Stimulated activated CD8-positive, alpha-beta memory T cell treated with anti-CD3 and anti-CD28 coated beads, Interleukin-12 subunit alpha, Interleukin-12 subunit beta, amount 100 ng/mL, for 4 hours (primary cell): ENCODE measurements at places on chromosomes 6 and 20.

DNA sequence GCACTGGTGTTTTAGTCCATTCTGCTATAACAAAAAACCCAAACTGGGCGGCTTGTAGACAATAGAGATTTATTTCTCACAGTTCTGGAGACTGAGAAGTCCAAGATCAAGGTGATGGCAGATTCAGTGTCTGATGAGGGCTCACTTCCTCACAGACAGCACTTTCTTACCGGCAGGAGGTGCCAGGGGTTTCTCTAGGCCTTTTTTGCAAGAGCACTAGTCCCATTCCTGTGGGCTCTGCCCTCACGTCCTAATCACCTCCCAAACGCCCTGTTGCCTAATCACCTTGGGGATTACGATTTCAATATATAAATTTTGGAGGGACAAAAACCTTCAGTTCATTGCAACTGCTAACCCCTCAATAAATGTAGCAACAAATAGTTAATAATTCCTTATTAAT lies 140.0 kb upstream of the SGK1 start:
- no peak for DNase-seq

DNA sequence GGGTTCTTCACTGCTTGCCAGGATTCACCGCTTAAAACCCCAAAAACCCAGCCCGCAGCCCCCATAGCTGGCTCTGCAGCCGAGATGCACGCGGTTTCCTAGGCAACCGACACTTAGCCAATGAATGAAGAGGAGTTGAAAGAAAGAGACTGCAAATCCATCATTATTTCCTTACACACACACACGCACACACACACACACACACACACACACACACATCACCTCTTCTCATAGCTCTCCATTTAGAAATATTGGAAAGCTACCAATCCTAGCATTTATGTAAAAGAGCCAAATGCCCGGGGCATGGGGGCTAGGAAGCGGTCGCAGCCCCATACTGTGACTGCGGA lies 3.4 kb upstream of the TUBB2B start:
- no peak for DNase-seq

DNA sequence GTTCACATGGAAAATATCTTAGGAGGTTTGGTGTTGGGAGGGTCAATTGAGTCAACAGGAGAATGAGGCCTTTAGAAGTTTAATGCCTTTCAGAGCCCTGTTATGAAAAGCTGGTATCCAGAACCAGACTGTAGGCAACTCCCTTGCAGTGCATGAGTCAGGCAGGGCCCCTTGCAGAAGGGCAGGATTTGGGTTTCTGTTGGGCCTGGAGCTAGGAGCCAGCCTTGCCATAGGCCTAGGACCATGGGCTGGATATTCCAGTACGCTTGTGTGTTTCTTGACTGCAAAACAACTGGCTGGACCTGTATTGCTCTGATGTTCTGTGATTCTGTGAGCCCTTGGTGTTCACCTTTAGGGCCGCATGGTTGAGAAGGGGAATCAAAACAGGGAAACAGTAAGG lies 350.9 kb upstream of the PRND start:
- DNase-seq, result no peak

- no peak for DNase-seq
These were observed 6.5 kb downstream of the BMP5 start for GRCh38 chr6:55868771-55869479.

- no peak for DNase-seq
These were observed 3.0 kb upstream of the HTR1E start for GRCh38 chr6:86934365-86934764.

GRCh38 chr6:170553534-170554012 lies 466 bp upstream of the PSMB1 start:
- DNase-seq, result no peak

DNA sequence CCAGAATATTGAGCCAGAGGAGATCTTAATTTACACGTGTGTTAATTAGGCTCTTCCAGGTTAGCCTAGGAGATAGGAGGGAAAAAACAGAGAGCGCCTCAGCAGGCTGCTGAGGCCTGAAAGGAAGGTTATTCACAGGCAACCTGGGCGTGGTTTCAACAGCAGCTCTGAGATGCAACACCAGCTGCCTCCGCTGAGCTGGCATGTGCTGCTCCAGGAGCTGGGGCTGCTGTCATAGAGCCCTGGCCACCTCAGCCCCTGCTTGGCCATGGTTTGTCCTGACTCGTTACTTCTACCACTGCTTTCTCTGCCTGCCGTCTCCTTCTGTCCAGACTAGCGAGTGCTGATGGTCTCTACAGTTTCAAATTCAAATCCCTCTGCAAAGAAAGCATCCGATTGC lies 32.4 kb upstream of the RPP40 start:
- DNase-seq, result no peak

- no peak for DNase-seq
These were observed 48.4 kb downstream of the ZFAND3 start for GRCh38 chr6:37867756-37868446.

GRCh38 chr20:43960231-43960630 lies 45.6 kb downstream of the TOX2 start:
- no peak for DNase-seq

DNA sequence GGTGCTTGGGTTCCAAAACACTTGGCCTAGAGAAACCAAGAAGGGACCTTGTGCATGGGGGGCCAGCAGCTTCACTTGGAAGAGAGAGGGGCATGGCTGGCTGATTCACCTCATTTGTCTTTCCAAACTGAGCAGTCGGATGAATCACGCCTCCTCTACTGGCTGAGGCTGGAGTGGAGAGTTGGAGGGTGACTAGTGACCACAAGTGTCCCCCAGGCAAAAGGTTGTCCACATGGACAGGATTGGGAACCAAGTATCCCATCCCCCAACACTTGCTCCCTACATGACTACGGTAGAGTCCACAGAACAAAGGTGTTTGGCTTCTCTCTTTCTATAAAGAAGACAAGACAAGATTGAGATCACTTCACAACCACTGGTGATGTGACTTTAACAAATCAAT lies 875.6 kb downstream of the QKI start:
- no peak for DNase-seq

DNA sequence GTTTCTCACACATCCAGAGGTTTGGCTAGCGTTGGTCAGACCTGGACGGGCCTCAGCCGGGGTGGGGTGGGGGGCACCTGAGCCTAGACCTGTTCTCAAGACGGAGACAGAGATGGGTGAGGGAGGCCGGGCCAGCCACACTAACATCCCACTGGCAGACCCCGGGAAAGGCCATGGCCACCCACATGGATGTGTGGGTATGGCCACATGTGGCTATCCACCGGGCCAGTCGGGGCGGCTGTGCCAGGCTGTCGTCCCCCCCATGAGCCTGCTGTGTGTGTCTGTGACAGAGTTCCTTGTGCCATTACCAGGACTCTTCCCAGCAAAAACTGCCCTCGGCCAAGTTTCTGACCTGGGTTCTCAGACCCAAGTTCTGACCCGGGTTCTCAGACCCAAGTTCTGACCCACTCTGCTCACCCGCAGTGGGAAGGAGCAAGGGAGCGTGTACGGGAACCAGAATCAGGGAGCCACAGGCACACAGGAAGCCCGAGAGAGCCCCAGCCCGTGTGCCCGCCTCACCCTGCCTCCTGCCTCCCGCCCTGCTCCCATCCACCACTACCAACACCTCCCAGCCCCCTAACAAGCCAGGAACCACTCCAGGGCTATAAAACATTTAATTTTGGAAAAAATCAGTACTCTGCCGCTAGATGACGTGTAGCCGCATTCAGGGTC lies 255.5 kb downstream of the TAF4 start:
- DNase-seq, result no peak

DNA sequence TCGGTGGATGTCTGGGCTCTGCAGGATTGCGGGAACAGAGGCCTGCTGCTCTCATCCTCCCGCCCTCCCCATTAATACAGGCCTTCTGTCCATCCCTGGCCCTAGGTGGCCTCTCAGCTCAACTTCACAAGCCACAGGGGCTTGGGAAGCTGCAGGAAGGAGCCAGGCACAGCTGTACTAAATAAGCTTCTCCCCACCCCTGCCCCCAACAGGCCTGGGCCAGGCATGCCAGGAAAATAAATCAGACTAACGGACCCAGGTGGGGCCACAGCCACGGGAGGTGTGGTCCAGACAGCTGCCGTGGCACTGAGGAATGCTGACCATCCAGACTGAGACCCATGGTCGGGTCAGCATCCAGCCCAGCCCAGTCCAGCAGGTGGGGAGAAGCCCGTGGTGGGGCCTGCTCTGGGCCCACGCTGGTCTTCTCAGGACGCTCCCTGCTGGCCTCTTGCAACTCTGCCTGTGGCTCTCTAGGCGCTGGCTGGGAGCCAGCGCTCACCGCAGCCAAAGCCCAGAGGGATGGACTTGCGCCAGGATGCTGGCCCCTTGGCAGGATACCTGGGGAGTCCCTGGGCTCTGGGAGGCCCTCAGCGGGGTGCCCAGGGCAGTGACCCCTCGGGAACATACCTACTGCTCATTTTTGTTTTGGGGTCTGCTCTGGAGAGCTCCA lies 8.6 kb upstream of the YTHDF1 start:
- DNase-seq, result no peak

DNA sequence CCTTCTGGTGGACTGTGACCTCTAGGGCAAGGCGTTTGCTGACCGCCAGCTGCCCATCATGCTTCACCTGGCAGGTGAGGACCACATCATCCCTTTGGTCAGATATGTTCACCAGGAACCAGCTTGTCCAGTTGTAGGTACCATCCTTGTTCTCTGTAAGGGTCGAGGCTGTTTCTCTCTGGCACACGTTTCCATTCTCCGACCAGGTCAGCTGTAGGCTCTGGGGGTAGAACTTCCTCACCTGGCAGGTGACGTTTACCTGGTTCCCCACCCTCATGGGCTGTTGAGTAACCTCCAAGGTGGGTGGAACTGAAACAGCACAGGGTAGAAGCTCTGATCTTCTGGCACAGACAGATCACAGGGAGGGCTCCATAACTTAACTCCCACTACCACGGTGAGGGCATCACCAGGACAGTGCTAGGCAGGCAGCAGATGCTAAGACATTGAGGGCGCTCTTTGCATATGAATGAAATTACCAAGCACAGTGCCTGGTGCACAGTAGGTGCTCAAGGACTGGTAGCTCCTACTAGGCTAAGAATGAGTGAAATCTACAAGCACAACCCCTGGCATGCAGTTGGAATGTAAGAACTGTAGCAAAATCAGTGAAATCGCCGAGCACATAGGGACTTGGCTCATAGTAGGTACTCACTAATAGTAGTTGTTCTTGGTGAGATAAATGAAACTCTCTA lies 15.6 kb upstream of the SIRPB1 start:
- no peak for DNase-seq

DNA sequence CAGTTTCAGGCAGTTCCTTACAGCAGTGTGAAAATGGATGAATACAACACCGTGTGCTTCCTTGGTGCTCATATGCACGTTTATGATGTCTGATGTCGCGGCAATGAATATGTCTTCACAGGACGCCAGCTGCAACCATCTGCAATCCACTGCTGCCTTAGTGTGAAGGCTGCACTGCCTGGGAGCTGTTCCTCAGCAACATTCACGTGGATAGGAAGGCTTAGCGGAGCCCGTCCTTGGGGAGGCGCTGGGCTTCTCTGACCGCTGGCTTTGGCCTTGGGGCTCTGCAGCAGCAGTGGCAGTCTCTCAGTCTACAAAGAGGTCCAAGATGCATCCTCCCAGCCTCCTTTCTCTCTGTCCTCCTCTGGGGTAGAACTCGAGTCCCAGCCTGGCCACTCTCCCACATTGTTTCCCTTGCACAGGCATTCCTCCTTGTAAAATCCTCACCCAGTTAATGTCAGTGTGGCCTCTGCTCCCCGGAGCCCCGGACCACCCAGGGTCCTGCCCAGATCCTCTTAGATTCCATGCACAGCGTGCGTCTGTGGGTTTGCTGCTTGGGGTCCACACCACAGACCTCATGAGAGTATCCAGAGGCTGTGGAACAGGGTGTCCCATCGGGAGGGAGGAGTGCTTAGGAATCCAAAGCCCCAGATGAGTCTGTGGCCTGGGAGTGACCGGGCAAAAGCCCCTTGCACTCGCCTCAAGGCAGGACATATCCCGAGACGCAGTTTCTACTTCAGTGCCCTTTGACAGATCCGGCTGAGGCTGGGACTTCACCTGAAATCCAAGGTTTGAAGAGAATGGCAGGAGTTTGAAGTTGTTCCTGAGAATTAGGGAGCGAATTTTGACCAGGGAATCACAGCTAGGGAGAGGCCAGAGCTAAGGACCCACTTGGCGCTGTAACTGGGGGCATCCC lies 181.3 kb downstream of the THBS2 start:
- no peak for DNase-seq

DNA sequence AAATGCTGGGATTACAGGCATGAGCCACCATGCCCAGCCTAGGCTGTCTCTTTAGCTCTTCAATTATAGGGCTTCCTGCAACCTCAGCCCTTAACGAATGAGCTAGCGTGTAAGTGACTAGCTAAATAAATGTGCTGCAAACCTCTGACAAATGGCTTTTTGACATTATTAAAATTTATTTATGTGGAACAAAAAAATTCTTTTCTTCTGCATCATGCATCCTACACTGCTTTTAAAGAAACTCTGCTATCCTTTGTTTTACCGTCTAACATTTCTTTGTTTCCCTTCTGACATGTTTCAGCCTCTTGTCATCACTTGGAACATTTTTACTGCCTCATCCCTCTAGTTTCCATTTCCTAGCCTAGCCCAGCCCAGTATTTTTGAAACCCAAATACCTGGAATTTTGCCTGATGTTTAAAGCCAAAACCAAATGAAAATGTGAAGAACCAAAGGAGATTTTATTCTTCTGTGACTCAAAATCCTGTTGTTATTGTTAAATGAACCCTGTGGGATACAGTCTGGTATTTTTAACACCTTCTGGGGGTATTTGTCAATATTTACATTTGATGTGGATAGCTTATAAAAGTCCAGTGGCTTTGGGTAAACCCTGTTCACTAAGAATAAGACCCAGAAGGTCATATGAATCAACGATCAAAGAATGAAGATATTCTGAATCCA lies 9.5 kb downstream of the NT5E start:
- no peak for DNase-seq

DNA sequence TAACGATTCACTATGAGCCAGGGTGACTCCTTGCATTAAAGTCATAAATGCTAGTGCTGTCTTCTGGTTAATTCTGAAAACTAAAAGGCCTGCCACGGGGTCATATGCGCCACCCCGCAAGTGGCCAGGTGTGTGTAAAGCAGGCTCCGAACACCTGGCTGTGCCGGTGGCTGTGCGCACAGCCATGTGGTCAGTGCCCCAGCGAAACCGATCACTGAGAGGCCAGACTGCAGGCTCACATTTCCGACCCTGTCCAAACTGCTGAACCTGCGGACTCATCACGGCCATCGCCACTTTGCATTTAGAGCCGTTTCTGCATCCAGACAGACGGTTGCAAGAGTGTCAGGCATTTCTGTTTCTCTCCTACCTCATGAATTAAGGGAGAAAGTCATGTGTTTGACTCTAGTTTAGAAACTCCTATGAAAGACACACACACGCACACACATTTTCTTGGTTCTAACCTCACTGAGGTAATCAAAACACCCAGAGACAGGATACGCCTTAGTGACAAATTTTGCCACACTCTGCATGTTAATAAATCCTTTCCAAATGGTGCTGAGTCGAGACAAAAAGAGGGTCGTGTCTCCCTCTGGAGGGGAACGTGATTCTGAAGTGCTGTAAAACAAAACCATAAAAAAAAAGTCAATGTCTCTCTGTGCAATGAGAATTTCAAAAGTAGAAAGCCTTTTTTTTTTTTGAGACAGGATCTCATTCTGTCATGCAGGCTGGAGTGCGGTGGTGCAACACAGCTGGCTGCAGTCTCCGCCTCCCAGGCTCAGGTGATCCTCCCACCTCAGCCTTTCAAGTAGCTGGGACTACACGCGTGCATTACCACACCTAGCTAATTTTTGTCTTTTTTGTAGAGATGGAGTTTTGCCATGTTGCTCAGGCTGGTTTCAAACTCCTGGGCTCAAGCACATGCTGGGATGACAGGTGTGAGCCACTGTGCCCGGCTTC lies 31.0 kb upstream of the TCFL5 start:
- no peak for DNase-seq
